ENCODE measurements at places on chromosomes 16 and 17. TPM values are rescaled to one million over a fixed set of nuclear protein-coding genes. Genes with fewer than 3 reads are reported as not detected.

- no peaks in the 10 kb centered on the region for H3K36me3 ChIP-seq
- peak; percentile 47 for DNase-seq
- no peaks in the 10 kb centered on the region for H3K27me3 ChIP-seq
- no peaks in the 10 kb centered on the region for H3K4me1 ChIP-seq
- H3K27ac ChIP-seq: no peak overlapping the region
- no peak overlapping the region for H3K4me3 ChIP-seq
These were observed 241.7 kb downstream of the SOX9 start for GRCh38 chr17:72362376-72363088.

DNA sequence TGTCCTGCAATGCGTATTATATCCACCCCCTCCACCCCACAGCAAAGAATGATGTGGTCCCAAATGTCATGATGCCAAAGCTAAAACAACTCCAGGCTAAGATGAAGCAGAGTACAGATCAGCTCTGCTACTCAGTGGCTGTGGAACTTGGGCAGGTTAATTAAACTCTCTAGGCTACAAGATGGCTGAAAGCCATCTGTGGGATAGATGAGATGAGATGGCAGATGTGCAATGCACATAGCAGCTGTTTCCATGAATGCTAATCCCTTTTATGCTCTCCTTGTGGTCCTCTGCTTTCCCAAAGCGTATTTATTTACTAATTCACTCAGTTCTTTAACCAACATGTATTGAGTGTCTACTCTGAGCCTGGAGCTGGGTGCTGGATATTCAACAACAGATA is 114.4 kb downstream of the GRIN2A start:
- H3K27ac ChIP-seq: no peak overlapping the region
- DNase-seq: no peak
- no peak overlapping the region for H3K4me3 ChIP-seq
- H3K4me1 ChIP-seq: no peaks in the 10 kb centered on the region

- peaks cover 16% of the 10 kb centered on the region for H3K4me1 ChIP-seq
- H3K27me3 ChIP-seq: no peaks in the 10 kb centered on the region
- H3K4me3 ChIP-seq: no peak overlapping the region
- DNase-seq: no peak
- H3K36me3 ChIP-seq: no peaks in the 10 kb centered on the region
- no peak overlapping the region for H3K27ac ChIP-seq
These were observed 22.1 kb downstream of the MYO18A start for GRCh38 chr17:29158096-29158487.

- peak within 1 kb of the TSS; percentile 64 for H3K4me3 ChIP-seq
- H3K36me3 ChIP-seq: no peaks in the 10 kb centered on the region
- H3K27me3 ChIP-seq: peaks cover 37% of the 10 kb centered on the region
- H3K4me1 ChIP-seq: peaks cover 4% of the 10 kb centered on the region
- DNase-seq: no peak
These were observed at the start of gene HES7 for GRCh38 chr17:8123695-8124349. HES7 (minus strand) TSS chr17:8124106; CDS start chr17:8124084, 22 bp downstream.

DNA sequence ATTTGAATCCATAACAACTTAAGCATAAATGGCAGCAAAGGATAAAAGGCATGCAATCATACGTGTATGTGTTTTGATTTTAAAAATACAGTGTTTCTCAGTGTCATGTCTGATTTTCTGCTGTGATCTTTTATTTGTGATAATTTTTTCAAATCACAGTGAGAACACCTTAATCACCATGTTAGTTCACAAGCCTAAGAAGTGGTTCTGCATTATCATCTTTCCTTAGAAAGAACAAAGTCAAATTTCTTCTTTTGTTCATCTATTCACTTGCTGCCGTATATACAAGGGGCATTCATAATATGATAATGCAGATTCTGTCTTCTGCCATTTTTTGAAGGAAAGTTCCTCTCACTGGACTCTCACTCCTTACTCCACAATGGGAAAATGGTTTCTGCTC is 33.3 kb upstream of the ABCA9 start:
- H3K4me3 ChIP-seq: no peak overlapping the region
- no peak overlapping the region for H3K27ac ChIP-seq
- no peaks in the 10 kb centered on the region for H3K4me1 ChIP-seq
- H3K36me3 ChIP-seq: no peaks in the 10 kb centered on the region
- no peak for DNase-seq

- H3K36me3 ChIP-seq: no peaks in the 10 kb centered on the region
- DNase-seq: no peak
- H3K4me3 ChIP-seq: no peak overlapping the region
These were observed 27.0 kb downstream of the ADORA2B start for GRCh38 chr17:15971882-15972281.

- no peaks in the 10 kb centered on the region for H3K27me3 ChIP-seq
- no peak overlapping the region for H3K4me3 ChIP-seq
- no peaks in the 10 kb centered on the region for H3K4me1 ChIP-seq
- DNase-seq: no peak
- H3K36me3 ChIP-seq: no peaks in the 10 kb centered on the region
- no peak overlapping the region for H3K27ac ChIP-seq
These were observed 6.6 kb downstream of the NDRG4 start for GRCh38 chr16:58506241-58507194.

GRCh38 chr17:56881685-56882295 is 32.1 kb downstream of the TRIM25 start:
- DNase-seq: no peak
- no peak overlapping the region for H3K4me3 ChIP-seq
- no peaks in the 10 kb centered on the region for H3K27me3 ChIP-seq
- no peaks in the 10 kb centered on the region for H3K36me3 ChIP-seq

DNA sequence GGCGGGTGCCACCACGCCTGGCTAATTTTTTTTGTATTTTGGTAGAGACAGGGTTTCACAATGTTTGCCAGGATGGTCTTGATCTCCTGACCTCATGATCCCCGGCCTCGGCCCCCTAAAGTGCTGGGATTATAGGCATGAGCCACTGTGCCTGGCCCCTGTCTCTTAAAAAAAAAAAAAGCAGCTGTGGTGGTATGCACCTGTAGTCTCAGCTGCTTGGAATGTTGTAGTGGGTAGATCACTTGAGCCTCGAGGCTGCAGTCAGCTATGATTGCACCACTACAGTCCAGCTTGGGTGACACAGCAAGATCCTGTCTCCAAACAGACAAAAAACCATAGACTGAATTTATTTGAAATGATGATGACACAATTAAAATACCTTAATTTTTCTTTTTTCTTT is 24.3 kb downstream of the CDK12 start:
- H3K36me3 ChIP-seq: peaks cover 9% of the 10 kb centered on the region
- no peak for DNase-seq
- no peaks in the 10 kb centered on the region for H3K4me1 ChIP-seq
- no peak overlapping the region for H3K27ac ChIP-seq
- no peak overlapping the region for H3K4me3 ChIP-seq
- H3K27me3 ChIP-seq: no peaks in the 10 kb centered on the region

DNA sequence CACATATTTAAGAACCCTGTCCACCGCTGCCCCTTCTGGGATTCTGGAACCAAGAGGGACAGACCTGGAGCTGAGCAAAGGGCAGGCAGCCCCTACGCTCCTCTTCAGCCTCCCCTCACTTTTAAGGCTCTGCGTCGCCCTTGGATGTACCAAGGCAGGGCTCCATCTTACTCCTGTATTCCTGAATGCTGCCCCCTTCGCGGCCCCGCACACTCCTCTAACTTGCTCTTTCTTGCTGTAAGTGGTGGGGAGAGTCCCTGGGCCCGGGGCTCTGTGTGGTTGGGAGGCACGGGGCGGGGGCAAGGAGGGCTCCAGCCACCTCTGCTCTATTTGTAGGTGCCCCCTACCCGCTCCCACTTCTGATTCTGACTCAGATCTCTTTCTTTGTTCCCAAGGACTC is 1.2 kb downstream of the TNS4 start:
- H3K4me3 ChIP-seq: no peak overlapping the region
- H3K4me1 ChIP-seq: no peaks in the 10 kb centered on the region
- no peak overlapping the region for H3K27ac ChIP-seq

DNA sequence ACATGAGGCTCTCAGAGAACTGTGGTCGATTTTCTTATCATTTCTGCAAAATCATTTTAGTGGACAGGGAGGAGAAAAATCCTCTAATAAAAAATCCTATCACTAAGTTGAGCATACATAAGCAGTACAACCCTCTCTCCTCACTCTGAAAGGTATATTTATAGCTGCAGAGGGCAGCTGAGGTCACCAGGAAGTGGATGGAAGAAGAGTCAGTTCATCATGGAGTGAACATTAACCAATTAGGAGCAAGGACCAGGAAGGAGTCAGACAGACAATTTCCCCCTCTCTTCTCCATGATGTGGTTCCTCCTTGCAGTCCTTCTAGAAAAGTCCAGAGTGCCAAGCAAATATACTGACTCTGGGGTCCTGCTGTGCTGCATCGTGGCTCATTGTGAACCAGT is 253.7 kb downstream of the TOX3 start:
- H3K4me3 ChIP-seq: no peak overlapping the region
- H3K27me3 ChIP-seq: no peaks in the 10 kb centered on the region
- no peak overlapping the region for H3K27ac ChIP-seq

DNA sequence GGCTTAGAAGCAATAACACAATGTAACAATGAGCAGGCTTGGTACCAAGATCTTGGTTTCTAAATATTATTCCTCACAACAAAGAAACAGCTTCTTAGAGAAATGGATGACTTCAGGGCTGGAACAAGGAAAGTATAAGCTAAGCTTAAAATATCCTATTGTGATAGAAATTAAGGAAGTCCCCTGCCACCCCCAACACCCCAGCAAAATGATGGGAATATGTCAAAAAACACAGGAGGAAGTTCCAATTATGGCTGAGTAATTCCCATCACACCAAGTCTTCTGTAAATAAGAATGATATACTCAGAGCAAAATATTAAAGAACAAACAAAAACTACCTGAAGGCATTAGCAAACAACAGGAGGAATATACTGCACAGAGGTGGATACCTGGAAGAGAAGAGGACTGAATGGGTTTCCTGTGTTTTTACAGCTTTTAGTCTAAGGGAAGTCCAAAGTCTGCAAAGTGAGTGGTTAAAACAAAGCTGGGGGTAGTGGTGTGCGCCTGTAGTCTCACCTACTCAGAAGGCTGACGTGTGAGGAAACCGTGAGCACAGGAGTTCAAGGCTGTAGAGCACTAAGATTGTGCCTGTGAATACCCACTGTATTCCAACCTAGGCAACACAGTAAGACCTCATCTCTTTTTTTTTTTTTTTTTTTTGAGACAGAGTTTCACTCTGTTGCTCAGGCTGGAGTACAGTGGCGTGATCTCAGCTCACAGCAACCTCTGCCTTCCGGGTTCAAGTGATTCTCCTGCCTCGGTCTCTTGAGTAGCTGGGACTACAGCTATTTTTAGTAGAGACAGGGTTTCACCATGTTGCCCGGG is 17.1 kb upstream of the ATP6V0A1 start:
- DNase-seq: no peak
- no peaks in the 10 kb centered on the region for H3K4me1 ChIP-seq
- H3K27me3 ChIP-seq: no peaks in the 10 kb centered on the region

DNA sequence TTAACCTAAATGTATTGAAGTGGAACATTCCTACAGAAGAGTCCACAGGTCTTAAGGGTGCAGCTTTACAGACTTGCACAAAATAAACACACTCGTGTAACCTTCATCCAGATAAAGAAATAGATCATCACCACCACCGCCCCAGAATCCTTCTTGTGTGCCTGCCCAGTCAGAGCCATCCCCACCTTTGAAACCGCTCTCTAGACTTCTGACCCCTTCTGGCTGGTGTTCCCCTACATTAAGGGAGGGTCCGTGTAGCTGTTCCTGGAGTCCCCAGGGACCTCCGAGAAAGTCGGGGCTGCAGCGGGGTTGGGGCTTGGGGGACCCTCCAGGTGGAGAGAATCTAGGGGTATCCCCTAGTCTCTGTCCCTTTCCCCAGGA is 9.4 kb downstream of the TBX4 start:
- H3K36me3 ChIP-seq: no peaks in the 10 kb centered on the region
- H3K4me3 ChIP-seq: peak overlapping the region; percentile 20
- peaks cover 4% of the 10 kb centered on the region for H3K4me1 ChIP-seq
- no peak for DNase-seq
- H3K27ac ChIP-seq: no peak overlapping the region

GRCh38 chr16:85838381-85838780 is 38.9 kb downstream of the COX4I1 start:
- no peak for DNase-seq
- H3K4me3 ChIP-seq: no peak overlapping the region
- peaks cover 3% of the 10 kb centered on the region for H3K27me3 ChIP-seq
- H3K4me1 ChIP-seq: no peaks in the 10 kb centered on the region

DNA sequence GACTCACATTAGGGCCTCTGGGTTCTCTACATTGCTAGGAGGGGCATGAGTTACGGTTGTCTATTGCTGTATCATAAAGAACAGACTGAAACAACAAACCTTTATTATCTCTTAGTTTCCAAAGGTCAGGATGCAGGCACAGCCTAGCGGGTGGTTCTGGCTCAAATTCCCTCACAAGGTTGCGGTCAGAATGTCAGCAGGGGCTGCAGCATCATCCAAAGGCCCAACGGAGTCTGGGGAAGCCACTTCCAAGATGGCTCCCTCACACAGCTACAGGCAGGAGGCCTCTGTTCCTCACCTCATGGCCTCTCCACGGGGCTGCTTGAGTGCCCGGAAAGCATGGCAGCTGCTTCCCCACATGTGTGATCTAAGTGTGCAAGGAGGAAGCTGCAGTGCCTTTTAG is 29.6 kb upstream of the ZFPM1 start:
- no peak overlapping the region for H3K27ac ChIP-seq
- no peaks in the 10 kb centered on the region for H3K4me1 ChIP-seq
- H3K27me3 ChIP-seq: no peaks in the 10 kb centered on the region
- H3K4me3 ChIP-seq: no peak overlapping the region
- DNase-seq: no peak

GRCh38 chr16:89437991-89438390 is 52.4 kb downstream of the ANKRD11 start:
- no peak overlapping the region for H3K27ac ChIP-seq
- no peaks in the 10 kb centered on the region for H3K27me3 ChIP-seq
- DNase-seq: no peak
- H3K36me3 ChIP-seq: no peaks in the 10 kb centered on the region
- no peak overlapping the region for H3K4me3 ChIP-seq
- H3K4me1 ChIP-seq: peaks cover 13% of the 10 kb centered on the region

Gene CSH2
- total RNA-seq: not detected

Gene TPSAB1
- total RNA-seq: not detected

Gene CES1
- not detected for total RNA-seq

Gene MYOCD
- 122 TPM for total RNA-seq

Gene COPZ2
- 10.8 TPM for total RNA-seq

Gene STAC2
- 0.56 TPM for total RNA-seq

All from cardiac muscle cell (in vitro differentiated cells and primary cell).